ENCODE measurements at places on chromosomes 12 and 14.

DNA sequence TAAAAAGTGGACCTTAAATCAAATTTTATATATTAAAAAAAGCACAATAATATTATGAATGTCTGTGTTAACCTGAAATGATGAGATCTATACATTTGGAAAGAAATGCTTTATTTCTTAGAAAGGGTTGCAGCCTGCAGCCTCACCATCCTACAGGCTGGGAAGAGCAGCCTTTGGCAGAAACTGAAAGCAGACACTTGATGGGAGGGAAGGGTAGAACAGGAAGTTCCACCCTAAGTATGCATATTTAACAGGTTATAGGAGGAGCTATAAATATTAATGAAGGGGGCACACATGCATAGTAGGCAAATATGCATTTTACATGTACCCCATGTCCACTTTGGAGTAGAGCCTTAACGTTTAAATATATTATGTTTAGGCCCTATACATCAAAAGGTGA is 498.0 kb downstream of the FLRT2 start:
- DNase-seq, result no peak

GRCh38 chr14:75279763-75280290 is 1.2 kb downstream of the FOS start:
- DNase-seq, result no peak

GRCh38 chr14:69261761-69262331 is 1.9 kb downstream of the GALNT16 start:
- DNase-seq, result peak; percentile 27

DNA sequence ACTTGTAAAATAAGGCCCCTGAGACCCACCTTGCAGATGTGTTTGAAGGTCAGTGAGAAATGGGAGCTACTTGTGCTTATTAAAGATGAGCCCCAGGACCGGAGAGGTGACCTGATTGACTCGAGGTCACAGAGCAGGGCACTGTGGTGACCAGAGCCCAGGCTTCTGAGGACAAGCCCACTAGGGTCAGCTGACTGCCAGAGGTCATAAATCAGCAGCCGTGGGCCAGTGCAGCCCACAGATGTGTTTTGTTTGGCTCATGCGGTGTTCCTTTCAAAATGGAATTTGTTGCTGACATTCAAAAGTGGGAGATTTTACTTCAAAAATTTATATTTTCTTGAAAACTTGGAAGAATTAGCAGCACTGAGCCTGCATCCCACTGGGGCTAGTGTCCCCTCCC is 24.5 kb downstream of the JDP2 start:
- DNase-seq, result no peak
